Stimulated activated CD4-positive, alpha-beta T cell treated with anti-CD3 and anti-CD28 coated beads, Interleukin-4, amount 100 ng/mL, for 1 hour (primary cell): ENCODE measurements at places on chromosomes 1 and 21.

DNA sequence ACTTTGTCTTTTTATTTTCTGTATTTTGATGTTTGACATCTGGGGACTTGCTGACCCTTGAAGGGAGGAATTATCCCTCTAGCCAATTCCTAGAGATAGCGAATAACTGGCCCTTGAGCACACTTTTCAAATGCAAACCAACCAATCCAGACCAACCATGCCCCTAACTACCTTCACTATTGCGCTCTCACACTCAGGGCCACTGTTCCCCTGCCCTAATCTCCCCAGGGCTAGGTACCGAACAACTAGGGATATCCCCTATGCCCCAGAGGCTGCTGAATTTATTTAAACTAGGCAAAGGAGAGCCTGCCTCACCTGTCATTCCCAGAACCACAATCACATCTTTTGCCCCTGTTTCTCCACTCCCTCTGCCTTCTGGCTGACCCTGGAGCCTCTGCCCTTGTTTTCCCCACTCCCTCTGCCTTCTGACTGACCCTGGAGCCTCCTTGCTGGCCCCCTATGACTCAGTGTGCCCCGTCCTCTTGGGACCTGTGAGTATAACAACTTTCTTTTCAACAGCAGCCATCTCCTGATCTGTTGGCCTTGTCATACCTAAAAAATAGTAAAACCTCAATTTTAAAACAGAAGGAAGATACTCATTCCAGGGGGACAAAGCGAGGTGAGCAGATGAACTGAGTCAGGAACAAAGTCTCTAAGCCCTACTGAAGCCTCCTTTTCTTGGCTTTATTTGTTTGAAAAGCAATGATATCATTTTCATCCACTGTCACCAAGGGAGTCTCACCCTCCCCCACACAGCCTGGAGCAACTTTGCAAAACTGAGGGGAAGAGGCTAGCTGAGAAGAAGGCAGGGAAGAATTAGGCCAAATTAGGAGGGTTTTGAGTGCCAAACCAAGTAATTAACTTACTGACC, 115.5 kb downstream of the NMNAT2 start:
- DNase-seq = no peak

- no peak for DNase-seq
Observed at GRCh38 chr1:119294722-119295121, 73.9 kb upstream of the HAO2 start.

DNA sequence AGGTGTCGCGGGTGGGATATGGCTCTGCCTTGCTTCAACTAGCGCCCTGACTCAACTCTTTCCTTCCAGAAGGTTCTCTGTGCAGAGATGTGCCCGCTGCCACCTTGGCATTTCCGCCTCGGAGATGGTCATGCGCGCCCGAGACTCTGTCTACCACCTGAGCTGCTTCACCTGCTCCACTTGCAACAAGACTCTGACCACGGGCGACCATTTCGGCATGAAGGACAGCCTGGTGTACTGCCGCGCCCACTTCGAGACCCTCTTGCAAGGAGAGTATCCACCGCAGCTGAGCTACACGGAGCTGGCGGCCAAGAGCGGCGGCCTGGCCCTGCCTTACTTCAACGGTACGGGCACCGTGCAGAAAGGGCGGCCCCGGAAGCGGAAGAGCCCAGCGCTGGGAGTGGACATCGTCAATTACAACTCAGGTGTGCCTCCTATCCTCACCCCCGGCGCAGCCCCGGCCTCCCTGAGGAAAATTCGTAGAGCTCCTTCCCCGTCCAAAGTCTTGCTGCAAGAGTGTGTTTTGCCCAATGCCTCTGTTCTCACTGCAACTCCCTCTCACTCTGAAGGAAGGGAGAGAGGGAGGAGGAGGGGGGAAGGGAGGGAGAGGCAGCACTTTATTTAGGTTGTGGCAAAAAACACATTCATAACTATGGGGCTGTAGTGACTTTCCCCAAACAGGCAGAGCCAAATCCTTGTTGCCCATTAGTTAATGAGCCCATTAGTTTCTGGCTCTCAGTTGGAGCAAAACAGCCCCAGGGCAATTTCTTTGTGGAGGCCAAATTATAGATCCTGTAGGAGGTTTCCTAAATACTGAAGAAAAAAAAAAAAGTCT, 4.3 kb downstream of the LHX9 start:
- DNase-seq = no peak

DNA sequence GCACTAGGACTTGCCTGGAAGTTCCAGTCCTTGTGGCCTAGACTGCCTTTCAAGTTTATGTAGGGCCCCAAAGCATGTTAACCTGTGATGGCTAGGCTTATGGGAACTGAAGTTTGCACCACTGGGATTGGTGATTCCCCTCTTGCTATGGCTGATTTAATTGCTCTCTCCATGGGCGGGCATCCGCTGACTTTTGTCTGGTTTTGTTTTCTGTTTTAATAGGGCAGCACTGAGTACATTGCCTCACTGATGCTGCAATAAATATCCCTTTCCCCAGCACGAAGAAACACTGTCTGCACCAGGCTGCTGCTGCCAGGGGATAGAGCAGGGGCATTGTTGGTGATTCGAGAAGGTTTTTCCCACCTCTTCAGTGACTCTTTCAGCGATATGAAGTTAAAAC, 73.3 kb upstream of the PDE4B start:
- DNase-seq = no peak

GRCh38 chr1:151970128-151970527, 23.5 kb downstream of the S100A10 start:
- no peak for DNase-seq
